Adrenal gland (tissue), 19 donors: ENCODE measurements at places on chromosomes 3 and 15. TPM values are rescaled to one million over a fixed set of nuclear protein-coding genes. Genes with fewer than 3 reads are reported as not detected.
A peak's percentile ranks its signal among the peaks of the same experiment; 100 is the strongest.

- no peak overlapping the region for H3K4me3 ChIP-seq
- no peaks in the 10 kb centered on the region for H3K27me3 ChIP-seq
- DNase-seq: no peak
- H3K36me3 ChIP-seq: no peaks in the 10 kb centered on the region
Observed at GRCh38 chr3:33940736-33941135, 142.3 kb downstream of the PDCD6IP start.

- no peaks in the 10 kb centered on the region for H3K36me3 ChIP-seq
- no peak overlapping the region for H3K4me3 ChIP-seq
- no peak for DNase-seq
- H3K27me3 ChIP-seq: no peaks in the 10 kb centered on the region
- H3K4me1 ChIP-seq: no peaks in the 10 kb centered on the region
Observed at GRCh38 chr3:141729240-141729639, 8.9 kb upstream of the RNF7 start.

DNA sequence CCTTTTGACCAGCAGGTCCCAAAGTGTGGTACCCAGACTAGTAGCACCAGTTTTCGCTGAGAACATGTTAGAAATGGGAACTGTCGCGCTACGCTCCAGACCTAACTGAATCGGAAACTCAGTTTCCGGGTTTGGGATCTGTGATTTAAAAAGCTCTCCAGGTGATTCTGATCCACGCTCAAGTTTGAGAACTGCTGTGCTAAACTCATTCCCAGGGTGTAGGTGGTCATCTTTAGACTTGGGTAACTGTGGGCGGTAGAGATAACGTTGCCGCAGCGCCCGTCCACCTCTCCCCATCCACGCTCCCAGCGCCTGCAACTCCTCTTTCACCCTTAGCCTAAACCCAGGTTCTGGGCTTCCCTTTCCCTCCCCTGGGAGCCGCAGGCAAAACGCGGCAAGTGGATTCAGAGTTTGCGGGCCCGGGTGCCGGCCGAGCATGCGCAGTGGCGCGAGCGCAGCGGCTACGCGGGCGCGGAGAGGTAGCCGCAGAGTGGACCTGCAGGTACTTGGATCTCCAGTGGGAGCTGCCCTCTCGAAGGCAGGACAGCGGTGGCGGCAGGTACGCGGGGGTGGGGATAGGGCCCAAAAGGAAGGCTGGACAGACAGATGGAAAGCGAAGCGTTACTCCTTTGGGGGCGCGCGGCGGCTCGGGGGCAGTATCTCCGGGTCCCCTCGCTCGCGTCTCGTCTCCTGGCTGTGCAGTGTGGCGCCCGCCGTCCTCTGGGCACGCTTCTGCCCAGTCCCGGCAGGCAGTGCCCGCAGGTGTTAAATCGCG, at the start of gene PLS1:
Gene PLS1 (plus strand): TSS at position 443 of the 775 bp plus-strand sequence. CDS start 67,845 bp downstream, outside the sequence.
- H3K4me3 ChIP-seq: peak within 1 kb of the TSS; percentile 60
- DNase-seq: peak; percentile 88
- H3K4me1 ChIP-seq: peaks cover 8% of the 10 kb centered on the region
- no peaks in the 10 kb centered on the region for H3K36me3 ChIP-seq
- peak within 1 kb of the TSS; percentile 84 for H3K27ac ChIP-seq

- H3K4me3 ChIP-seq: no peak overlapping the region
- no peaks in the 10 kb centered on the region for H3K27me3 ChIP-seq
Observed at GRCh38 chr3:80051602-80051962, 283.8 kb upstream of the ROBO1 start.

DNA sequence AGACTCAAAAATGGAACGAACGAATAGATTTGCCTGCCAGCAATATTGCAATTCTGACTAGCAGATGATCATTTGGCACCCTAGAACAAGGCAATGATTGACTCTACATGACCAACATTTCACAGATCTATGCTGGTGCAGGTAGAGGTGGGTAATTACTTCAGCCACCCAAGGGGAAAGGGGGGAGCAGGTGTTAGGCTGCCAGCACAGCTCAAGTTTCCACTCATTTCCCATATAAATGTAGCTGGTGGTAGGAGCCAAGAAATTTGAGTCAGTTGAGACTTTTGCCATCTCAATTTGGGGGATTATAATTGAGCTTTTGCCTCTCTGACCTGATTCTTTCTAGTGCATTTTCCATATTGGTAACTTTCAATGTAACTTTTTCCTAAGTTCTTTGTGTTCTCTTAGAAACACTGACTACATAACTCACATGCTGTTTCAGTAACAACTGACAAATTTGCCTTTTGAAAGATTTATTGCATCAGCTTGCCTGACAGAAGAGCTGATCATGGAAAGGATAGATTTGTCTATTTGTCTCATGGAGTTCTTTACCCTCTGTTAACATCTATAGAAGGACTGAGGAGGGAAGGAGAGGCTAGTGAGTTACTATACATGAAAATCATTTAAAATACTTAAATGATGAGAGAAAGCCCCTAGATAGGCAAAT, 902.5 kb downstream of the ZPLD1 start:
- H3K27me3 ChIP-seq: no peaks in the 10 kb centered on the region
- no peaks in the 10 kb centered on the region for H3K4me1 ChIP-seq
- H3K27ac ChIP-seq: no peak overlapping the region
- no peak for DNase-seq

- H3K4me3 ChIP-seq: no peak overlapping the region
- no peaks in the 10 kb centered on the region for H3K4me1 ChIP-seq
Observed at GRCh38 chr15:39250001-39250400, 330.9 kb upstream of the THBS1 start.

DNA sequence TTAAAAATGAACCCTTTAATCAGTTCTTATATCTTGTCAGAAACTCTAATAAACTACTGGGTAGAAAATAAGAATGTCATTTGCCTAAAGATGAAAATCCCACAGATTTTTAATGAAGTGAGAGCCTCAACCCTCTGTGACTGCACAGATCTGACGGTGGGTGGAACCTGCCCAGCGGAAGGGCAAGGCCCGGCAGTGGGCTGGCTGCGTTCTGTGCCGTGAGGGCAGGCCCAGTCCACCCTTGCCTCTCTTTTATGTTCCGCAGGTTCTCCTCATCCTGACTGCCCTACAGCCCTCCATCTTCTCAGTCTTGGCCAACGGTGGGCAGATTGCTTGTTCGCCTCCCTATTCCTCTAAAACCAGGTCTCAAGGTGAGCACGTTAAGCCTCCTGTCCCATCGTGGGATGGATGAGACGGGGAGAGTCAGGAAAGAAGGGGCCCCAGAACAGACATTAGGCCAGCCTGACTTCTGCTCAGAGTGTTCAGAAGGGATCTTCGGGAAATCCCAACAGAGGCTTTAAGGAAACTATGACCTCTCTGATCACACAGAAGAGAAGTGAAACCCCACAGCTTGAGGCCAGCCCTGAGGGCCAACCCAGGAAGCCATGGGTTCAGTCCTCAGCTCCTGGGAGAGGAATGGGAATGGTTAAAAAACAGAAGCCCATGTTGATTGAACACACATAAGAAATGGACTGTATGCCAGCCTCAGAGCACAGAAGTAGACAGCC, 16.0 kb downstream of the SLC51A start:
- peaks cover 10% of the 10 kb centered on the region for H3K4me1 ChIP-seq
- no peak for DNase-seq
- H3K4me3 ChIP-seq: no peak overlapping the region
- H3K27ac ChIP-seq: no peak overlapping the region
- peaks cover 5% of the 10 kb centered on the region for H3K36me3 ChIP-seq

DNA sequence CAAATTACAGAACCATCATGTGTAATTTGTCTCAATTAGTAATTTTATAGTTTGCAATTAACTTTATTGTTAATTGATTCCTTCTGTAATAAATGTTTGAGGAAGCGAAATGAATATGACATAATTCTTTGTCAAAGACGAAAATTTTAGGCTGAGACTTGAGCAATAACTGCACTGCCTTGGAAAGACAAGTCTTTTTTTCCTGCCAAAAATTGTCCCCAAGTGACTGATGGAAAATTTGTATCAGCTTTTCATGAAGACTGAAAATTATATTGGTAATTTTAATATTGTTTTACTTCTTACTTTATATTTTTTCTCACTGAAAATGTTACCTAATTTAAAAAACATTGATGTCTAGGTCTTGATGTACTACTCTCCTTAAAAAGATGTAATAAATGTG, 622.6 kb downstream of the NLGN1 start:
- H3K4me1 ChIP-seq: no peaks in the 10 kb centered on the region
- H3K36me3 ChIP-seq: no peaks in the 10 kb centered on the region
- no peak overlapping the region for H3K27ac ChIP-seq
- no peaks in the 10 kb centered on the region for H3K27me3 ChIP-seq
- no peak for DNase-seq

DNA sequence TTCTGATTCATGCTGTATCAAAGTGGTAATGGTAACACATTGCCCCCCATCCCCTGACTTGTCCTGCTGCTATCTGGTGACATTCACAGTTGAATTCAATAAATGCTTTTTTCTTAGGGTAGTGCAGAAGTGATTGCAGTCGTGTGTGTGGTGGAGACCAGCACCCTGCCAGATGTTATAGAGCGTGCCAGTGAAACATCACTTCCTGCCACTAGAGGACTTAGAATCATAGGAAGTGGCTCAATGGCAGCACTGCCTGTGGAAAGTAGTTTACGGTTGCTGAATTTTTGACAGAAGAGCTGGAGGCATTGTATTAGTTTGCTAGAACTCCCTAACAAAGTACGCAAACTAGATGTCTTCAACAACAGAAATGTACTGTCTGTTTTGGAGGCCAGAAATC, 37.4 kb upstream of the P2RY12 start:
- no peak overlapping the region for H3K4me3 ChIP-seq
- DNase-seq: no peak
- H3K27ac ChIP-seq: no peak overlapping the region
- H3K4me1 ChIP-seq: peaks cover 4% of the 10 kb centered on the region
- no peaks in the 10 kb centered on the region for H3K27me3 ChIP-seq
- H3K36me3 ChIP-seq: no peaks in the 10 kb centered on the region

DNA sequence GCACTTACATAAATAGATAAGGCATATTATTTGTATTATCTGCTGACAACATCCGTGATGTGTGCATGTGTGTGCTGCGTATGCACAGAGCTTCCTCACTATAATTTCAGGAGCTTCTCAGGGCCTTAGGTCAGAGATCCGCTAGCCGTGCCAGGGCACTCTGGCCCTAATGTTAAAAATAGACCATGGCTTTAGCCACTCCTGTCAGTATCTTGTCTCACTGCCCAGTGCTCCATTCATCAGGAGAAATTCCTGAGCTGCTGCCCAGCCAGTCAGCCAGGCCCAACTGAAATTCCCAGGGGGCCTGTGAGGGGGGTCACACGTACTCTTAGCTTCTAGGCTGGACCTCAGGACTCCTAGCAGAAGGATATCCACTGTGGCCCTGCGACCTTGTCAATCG, 70.0 kb upstream of the ABHD2 start:
- peak; percentile 75 for DNase-seq
- H3K27me3 ChIP-seq: no peaks in the 10 kb centered on the region
- H3K4me1 ChIP-seq: peaks cover 10% of the 10 kb centered on the region
- H3K27ac ChIP-seq: peak overlapping the region; percentile 80
- H3K36me3 ChIP-seq: no peaks in the 10 kb centered on the region

GRCh38 chr3:81095956-81096355, 665.5 kb downstream of the GBE1 start:
- no peaks in the 10 kb centered on the region for H3K27me3 ChIP-seq
- H3K4me3 ChIP-seq: no peak overlapping the region
- no peaks in the 10 kb centered on the region for H3K4me1 ChIP-seq
- DNase-seq: no peak
- no peaks in the 10 kb centered on the region for H3K36me3 ChIP-seq

DNA sequence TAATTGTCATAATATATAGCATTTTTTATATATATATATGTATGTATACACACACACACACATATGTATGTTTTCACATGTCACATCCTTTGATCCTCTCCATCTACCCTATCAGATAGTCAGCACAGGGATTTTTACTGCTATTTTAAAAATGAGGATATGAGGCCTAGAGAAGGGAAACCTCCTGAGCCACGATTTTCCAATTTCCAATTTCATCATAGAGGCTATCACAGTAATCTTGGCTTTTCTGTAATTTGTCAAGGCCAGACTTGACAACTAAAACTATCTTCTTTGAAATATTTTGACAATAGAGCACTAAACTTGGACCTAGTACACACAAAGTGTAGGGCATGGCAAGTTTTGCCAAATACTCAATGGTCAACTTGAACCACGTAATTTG, 42.5 kb downstream of the IL1RAP start:
- no peaks in the 10 kb centered on the region for H3K4me1 ChIP-seq
- H3K27ac ChIP-seq: no peak overlapping the region
- no peaks in the 10 kb centered on the region for H3K36me3 ChIP-seq
- no peaks in the 10 kb centered on the region for H3K27me3 ChIP-seq
- H3K4me3 ChIP-seq: no peak overlapping the region

DNA sequence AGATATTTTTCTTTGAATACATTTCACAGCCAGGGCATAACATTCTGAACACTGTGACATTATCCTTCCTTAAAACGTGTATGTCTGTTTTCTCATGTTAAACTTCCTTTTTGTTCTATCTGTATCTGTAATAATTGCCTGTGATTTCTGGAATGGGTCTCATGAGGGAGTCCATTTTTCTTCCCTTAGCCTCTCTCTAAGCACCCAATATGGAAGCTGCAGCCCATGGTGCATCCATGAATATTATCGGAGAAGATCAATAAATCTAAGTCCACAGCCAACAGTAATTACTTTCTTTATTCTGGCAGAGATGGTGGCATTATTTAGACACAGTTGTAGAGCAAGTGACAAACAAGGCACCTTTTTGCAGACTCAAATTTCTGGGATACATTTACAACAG, 671.1 kb downstream of the TUSC7 start:
- no peak for DNase-seq
- H3K36me3 ChIP-seq: no peaks in the 10 kb centered on the region
- no peak overlapping the region for H3K27ac ChIP-seq
- no peaks in the 10 kb centered on the region for H3K4me1 ChIP-seq
- no peak overlapping the region for H3K4me3 ChIP-seq

GRCh38 chr3:24410860-24411259, 83.8 kb downstream of the THRB start:
- no peak overlapping the region for H3K27ac ChIP-seq
- H3K4me1 ChIP-seq: no peaks in the 10 kb centered on the region
- DNase-seq: no peak
- no peak overlapping the region for H3K4me3 ChIP-seq
- H3K27me3 ChIP-seq: no peaks in the 10 kb centered on the region

Gene IDH3A
- 26.9 TPM for polyA plus RNA-seq

Gene CD96
- 1.5 TPM for polyA plus RNA-seq

Gene SSUH2
- 0.51 TPM for polyA plus RNA-seq

Gene FXR1
- 76.6 TPM for polyA plus RNA-seq

Gene CSPG4
- polyA plus RNA-seq: 6.6 TPM

Gene ZNF654
- polyA plus RNA-seq: 9.1 TPM

Gene NOX5
- polyA plus RNA-seq: 1.4 TPM
